ENCODE measurements at places on chromosomes 3 and 15.

GRCh38 chr15:65344214-65344913, 33.4 kb downstream of the IGDCC3 start:
- DNase-seq: no peak

- DNase-seq: no peak
These were observed 12.5 kb downstream of the OXNAD1 start for GRCh38 chr3:16277471-16277870.

DNA sequence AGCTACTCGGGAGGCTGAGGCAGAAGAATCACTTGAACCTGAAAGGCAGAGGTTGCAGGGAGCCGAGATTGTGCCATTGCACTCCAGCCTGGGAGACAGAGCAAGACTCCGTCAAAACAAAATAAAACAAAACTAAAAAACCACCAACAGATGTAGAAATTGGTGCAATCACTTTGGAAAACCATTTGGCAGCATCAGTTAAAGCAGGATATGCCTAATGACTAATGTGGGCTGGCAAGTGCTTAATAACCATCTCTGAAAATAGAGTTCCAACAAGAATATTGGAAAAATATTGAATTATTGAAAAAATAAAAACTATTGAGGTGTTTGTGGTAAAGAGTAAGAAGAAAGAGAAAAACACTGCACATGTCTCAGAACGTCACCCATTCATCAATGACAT, 16.1 kb upstream of the RTP3 start:
- no peak for DNase-seq

- no peak for DNase-seq
These were observed 33.4 kb downstream of the PRKCD start for GRCh38 chr3:53194210-53195065.

Measured in stimulated activated effector memory CD8-positive, alpha-beta T cell treated with anti-CD3 and anti-CD28 coated beads, Interleukin-12 subunit alpha, Interleukin-12 subunit beta, amount 100 ng/mL, for 72 hours (primary cell).